ENCODE measurements at places on chromosomes 13 and 19. TPM values are rescaled to one million over a fixed set of nuclear protein-coding genes. Genes with fewer than 3 reads are reported as not detected.

The CEACAM1 gene
- 0.69 TPM for total RNA-seq

The C1QTNF9 gene
- total RNA-seq: not detected

The UPK1A gene
- total RNA-seq: not detected

The RGL3 gene
- total RNA-seq: 284 TPM

The CCNE1 gene
- total RNA-seq: 16.5 TPM

The TMEM145 gene
- total RNA-seq: 1.9 TPM

The DIRAS1 gene
- total RNA-seq: 8.6 TPM

The ICAM3 gene
- total RNA-seq: 5.1 TPM

The BSPH1 gene
- total RNA-seq: not detected
